ENCODE measurements at places on chromosomes 6 and 20.
A peak's percentile ranks its signal among the peaks of the same experiment; 100 is the strongest.

DNA sequence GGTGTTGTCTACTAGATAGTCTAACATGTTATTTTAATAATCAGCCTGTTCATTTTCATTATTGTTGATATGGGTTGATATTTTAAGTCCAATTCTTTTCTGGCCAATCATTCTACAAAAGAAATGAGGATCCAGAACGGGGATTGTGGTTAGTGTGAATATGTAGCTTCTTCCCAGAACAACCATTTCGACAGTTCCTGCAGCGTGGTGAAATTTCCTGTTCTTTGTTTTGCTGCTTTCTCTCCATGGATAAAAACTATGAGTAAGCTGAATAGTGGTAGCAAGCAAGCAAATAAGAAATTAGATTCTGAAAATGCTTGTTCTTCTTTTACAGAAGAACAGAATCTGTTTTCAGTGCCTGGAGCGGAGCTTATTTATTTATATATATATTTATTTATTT lies 65.5 kb upstream of the F13A1 start:
- DNase-seq, result no peak

GRCh38 chr6:55016261-55016660 lies 158.1 kb upstream of the HCRTR2 start:
- no peak for DNase-seq

GRCh38 chr6:113067612-113068275 lies 720.6 kb downstream of the RFPL4B start:
- DNase-seq, result no peak

- DNase-seq, result no peak
These were observed 215.0 kb upstream of the MARCKS start for GRCh38 chr6:113642001-113642713.

DNA sequence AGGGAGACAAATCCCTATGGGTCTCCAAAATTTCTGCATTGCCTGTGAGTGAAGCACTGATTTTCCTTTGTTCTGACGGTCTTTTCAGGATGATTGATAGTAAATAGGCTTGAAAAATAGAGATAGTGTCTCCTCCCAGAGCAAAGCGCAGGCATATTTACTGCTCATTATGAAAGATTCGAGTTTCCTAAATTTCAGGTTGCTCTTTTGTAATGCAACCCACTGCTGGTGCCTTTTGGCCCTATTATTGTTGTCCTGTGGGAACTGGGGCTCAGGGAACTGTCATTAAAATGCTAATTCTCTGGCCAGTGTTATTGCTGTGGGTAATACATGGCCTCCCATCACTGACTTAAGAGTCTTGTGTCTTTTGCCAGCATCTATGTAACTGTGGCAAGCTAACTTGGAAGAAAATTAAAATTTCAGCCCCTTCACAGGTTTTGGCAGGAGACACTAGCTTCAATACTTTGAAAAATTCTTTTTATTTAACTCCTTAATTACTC lies 754.1 kb upstream of the MAP3K7 start:
- no peak for DNase-seq

GRCh38 chr20:62641321-62642050 lies 817 bp upstream of the SLCO4A1 start:
- no peak for DNase-seq

DNA sequence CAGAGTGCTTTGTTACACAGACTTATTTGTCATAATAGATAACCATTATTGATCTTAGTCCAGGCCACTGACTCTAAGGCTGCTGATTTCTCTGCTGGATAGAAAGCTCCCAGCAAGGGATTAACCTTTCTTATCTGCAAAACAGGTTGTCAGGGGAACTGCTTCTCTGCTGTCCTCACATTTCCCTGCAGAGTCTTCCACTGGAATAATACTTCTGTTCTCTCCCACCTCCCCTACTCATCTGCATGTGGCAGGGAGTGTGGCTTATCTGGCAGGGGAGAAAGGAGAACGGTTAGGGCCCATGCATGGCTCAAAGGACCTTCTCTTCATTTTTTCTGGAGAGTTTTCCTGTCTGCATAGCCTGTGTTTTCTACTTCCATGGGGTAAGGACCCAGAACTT lies 86.2 kb downstream of the LAMP5 start:
- no peak for DNase-seq

DNA sequence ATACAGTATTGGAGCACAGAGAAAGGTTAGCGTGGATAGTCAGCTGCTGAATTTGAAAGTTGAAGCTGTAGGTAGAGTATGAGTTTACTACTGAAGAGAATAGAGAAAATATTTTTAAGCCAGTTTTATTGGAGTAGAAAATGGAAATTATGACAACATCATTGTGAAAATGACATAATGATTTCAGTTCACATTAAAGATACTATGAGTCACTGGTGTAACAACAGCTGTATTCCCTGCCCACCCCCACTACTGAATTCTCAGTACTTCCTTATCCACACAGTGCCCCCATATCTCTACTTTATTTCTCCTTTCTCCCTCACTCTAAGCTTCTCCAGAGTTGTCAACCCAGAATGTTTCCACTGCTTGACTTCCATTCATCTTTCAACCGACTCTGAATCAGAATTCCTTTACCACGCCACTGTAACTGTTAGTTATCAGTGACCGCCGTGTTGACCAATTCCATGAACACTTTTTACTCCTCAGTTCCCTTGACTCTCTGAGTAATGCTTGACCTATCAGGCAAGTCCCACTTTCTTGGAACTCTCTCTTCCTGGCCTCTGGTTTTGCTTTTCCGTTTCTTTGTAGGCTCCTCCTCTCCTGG lies 139.6 kb downstream of the AIG1 start:
- no peak for DNase-seq

- DNase-seq, result no peak
These were observed 348.7 kb downstream of the SMOC2 start for GRCh38 chr6:168789699-168790098.

DNA sequence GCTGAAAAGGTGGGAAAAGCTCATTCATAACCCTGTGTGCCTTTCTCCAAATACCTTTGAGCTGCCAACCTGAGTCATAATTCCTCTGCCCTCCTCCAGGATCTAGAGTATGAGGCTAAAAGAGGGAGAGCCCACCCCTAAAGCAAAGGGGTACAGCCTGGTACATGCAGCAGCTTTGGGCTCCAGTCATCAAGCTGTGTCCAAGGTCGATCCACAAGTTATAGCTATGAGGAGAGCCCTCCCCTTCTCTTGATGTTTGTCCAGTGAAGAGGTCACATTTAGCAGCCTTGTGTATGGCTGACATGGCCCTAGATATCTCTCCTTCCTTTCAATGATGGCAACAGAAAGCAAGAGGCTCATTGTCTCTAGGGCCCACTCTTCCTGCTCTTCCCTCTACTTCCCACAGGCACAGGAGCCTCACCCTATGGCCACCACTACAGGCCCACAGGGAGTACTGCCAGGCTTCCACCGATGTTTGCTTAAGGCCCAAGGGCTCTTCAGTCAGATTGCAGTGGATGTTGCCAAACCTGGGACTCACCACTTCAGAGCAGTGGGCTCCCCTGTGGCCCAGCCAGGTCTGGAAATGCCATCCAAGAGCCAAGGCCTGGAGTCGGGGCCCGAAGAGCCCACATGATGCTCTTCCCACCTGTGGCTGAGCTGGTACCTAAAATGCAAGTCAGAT lies 176.8 kb downstream of the CD83 start:
- no peak for DNase-seq

DNA sequence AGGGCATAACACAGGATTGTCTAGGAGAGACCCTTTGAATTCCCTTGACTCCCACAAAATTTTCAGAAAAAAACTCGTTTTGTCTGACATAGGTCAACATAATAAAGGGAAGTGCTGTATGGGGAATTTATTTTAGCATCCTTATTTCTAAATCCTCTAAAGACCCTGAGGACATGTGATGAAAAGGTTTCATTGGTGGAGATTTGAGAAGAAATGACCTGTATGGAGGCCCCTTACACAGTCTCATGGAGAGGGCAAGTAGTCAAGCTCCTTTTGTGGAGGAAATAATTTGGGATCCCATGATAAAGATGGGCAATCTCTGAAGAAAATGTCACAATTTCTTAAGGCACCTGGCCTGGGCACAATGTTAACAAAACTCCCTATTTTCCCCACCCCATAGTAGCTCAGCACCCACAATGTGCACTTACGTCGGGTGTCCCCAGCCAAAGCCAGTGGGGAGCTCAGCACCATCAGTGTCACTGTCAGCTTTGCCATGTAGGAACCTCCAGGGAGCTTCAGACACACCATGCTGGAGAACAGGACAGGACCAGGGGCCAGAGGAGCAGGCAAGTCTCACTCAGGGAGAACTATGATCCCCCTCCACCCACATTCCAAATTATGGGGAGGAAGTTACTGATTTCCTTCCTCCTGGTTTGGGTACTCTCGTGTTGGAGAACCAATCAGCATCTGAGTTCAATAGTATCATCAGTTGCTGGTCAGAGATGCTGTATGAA lies at the start of gene HLA-DRB5:
HLA-DRB5 (minus strand) TSS at position 591 of the 734 bp plus-strand sequence; CDS start at position 528, 63 bp downstream.
- no peak for DNase-seq

GRCh38 chr6:134464690-134465411 lies 146.9 kb upstream of the SGK1 start:
- DNase-seq, result no peak

GRCh38 chr20:49990271-49990720 lies 7.5 kb downstream of the SNAI1 start:
- DNase-seq, result no peak

GRCh38 chr20:22908944-22909343 lies 126.2 kb upstream of the SSTR4 start:
- DNase-seq, result no peak

DNA sequence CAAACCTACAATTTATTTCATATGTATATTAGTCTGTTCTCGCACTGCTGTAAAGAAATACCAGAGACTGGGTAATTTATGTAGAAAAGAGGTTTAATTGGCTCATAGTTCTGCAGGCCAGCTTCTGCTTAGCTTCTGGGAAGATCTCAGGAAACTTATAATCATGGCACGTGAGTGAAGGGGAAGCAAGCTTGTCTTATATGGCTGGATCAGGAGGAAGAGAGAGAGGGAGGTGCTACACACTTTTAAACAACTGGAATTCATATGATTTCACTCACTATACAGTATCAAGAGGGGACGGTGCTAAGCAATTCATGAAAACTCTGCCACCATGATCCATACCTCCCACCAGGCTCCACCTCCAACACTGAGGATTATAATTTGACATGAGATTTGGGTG lies 29.9 kb downstream of the PHACTR2 start:
- DNase-seq, result no peak

DNA sequence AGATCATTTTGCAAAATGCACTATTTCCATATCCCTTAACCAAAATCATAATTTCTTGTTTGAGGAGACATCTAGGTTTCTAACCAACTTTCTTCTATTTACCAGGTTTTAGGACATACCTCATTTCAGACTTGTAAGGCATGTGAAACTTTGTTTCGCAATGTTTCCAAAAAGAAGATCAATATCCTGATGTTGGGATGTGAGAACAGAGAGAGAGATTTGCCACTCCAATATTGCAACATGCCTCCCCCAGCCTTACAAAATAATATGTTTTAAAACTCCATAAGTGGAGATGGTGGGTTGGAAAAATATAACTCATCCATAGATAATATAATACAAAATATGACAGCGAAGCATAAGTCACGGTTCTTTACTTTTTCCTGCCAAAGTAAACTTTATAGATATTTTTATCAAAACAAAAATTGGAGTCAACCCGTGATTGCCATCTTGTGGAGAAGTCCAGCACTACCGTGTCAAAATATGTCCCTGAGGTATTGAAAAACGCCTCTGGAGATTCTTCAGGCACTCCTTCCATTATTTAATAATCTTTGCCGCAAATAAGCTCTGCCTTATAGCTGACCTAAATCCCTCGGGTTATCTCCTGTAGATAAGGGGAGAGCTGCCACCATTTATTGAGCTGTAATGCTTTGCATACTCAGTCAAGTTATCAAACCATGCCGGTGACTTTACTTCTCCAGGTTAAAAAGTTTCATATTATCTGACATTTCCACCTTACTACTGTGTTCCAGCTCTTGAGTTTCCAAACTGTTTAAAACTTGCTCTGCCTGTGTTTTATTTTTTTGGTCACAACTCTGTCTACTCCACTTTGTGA lies 534.2 kb downstream of the HACE1 start:
- peak; percentile 23 for DNase-seq

DNA sequence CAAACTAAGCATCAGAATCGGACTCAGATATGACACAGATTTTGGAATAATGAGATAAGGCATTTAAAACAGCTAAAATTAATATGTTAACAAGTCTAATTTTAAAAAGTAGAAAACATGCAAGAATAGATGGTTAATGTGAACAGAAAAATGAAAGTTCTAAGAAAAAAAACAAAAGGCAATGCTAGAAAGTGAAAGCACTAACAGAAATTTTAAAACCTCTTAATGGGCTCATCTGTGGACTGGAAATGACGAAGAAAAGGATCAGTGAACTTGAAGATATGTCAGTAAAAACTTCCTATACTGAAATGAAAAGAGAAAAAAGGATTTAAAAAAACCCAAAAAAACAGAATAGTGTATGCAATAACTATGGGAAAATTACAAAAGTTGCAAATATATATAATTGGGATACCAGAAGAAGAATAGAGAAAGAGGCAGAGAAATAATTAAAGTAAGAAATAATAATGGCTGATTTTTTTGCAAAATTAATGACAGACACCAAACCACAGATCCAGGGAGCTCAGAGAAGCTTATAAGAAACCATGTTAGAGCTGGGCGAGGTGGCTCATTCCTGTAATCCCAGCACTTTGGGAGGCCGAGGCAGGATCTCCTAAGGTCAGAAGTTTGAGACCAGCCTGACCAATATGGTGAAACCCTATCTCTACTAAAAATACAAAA lies 61.7 kb upstream of the KIF13A start:
- DNase-seq, result no peak

GRCh38 chr20:60964911-60965310 lies 287.1 kb upstream of the CDH4 start:
- DNase-seq, result no peak

- no peak for DNase-seq
These were observed 195.3 kb upstream of the KCNK16 start for GRCh38 chr6:39517756-39518155.

DNA sequence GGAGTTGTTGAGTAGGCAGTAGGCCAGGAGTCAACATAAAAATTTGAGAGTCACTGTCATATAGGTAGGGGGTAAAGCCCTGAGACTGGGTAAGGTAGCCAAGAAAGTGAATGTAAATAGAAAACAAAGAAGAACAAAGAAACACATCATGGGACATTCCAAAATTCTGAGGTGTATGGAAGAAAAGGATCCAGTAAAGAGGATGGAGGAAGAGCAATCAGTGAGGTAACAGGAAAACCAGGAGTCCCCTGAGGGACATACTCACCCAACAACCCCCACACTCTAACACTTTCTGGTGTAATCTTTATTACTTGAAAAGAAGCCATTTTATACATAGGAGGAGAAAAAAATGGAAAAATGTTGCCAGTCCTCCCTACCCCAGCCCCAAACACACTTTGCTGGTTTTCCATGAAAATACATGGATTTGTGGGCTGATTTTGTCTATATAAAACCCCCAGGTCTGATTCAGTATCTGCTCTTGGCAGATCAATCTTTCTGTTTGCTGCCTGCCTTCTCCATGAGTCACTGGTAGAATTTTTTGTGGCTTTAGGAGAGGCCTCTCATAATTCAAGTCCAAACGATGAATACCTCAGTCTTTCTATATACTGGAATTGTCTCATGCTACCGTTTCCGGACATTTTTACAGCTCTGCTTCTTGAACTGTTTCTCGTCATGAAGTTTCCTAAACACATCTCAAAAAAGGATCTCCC lies 271.4 kb upstream of the MAN1A1 start:
- no peak for DNase-seq

- no peak for DNase-seq
These were observed 28.1 kb downstream of the ACTR5 start for GRCh38 chr20:38776363-38776762.
